Stimulated activated CD8-positive, alpha-beta memory T cell treated with anti-CD3 and anti-CD28 coated beads, Interleukin-15, amount 100 ng/mL, for 24 hours (primary cell): ENCODE measurements at places on chromosomes 7 and 10.

GRCh38 chr7:65798111-65799075 is 74.5 kb upstream of the VKORC1L1 start:
- DNase-seq, result no peak

DNA sequence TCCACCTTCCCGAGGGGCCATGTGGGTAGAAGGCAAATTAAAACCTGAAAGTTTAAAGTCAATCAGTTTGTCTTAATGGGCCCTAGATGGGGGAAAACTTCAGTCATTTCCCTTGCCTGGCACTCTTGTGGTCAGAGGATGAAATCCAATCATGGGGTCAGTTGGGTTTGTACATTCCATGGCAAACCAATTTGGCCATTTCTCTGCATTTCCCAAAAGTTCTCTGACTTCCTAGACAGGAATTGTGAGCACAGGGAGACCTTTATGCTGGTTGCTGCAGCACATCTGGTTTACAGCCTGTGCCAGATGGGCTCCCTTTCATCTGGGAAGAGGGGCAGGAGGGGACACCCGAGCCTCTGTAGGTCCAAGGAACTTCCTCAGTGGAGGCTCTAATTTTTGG is 113.0 kb downstream of the CYP26A1 start:
- DNase-seq, result no peak

DNA sequence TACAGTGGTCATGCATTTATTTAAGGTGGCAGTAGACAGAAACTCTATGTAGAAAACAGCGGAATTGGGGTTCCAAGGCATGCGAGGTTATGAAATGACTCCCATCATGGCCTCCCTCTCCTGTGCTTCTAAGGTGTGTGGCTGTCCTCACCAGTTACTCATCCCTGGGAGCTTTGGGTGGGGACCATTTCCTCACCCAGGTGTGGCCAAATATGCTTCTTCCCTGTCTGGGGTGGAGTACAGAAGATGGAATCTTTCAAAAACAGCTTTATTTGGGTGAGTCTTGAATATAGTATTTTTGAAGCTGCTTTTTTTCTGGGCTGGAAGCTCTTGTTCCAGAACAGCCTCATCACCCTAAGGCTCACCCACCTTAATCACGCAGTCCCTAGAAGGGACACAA is 139.0 kb downstream of the NRF1 start:
- no peak for DNase-seq

GRCh38 chr7:106065575-106066500 is 46.3 kb downstream of the SYPL1 start:
- no peak for DNase-seq

- no peak for DNase-seq
Measured at GRCh38 chr7:50805447-50806125, 22.9 kb upstream of the GRB10 start.

GRCh38 chr7:1961701-1962276 is 271.0 kb downstream of the MAD1L1 start:
- no peak for DNase-seq

DNA sequence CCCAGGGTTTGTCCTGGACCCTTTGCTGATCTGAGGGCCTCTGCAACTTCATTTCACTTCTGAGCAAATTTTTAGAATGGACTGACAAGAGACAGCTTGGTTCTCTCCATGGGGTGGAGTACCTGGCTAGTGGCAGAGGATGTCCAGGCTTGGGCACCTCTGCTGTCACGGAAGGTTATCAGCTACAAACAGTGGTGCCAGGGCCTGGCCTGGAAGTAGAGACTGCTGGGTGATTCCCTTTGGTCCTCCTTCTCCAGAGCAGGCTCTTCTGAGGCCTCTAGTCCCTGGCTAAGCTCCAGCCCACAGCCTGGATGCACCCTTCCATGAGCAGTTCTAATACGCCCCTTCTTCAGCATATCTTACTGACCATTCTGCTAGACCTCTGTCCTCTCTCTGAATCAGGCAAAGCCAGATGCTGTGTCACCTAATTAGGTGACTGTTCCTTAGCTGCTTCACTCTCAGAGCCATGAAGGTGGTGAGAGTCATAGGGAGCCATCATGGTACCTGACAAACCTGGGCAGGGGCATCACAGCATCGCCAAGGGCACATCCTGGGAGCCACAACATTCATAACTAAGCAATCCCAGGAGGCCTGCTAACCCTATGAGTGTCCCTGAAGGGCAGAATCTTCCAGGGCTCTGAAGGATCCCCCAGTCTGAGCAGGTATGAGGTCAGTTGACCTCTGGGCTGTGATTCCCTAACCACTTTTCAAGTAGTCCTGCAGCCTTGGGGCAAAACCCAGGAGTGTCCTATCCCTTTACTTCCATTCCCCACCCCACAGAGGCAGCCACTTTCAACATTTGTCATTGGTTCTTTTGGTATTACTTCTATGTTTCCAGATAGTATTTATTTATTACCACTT is 4.0 kb downstream of the ARHGAP22 start:
- DNase-seq, result no peak

- no peak for DNase-seq
Measured at GRCh38 chr10:71972746-71973695, 8.8 kb downstream of the CHST3 start.

DNA sequence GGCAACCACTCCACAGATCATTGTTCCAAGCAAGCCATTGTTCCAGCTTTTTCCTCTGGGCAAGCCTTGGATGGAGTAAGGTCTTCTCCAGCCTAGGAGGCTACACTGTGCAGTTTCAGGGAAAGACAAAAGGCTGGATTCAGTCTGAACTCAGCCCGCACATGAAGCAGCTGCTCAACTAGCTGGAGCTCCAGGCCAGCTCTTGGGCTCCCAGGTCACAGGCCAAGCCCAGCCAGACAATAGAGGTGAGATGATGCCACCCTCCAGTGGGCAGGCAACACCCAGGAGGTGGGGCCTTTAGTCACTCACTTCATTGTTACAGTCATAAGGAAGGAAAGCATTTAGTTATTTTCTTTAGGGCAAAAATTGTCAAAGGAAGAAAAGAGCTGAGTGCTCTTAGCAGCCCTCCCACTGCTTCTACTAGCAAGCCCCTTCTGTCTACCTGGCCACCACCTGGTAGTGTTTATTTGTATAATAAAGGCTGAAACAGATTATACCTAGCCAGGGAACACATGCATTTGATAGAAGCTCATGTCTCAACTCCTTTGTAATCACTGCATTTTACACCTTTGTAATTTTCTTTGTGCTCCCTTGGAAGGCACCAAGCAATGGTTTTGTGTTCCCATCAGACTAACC is 253.4 kb downstream of the WDR11 start:
- DNase-seq, result no peak

GRCh38 chr10:124928545-124928944 is 13.4 kb upstream of the ZRANB1 start:
- no peak for DNase-seq

DNA sequence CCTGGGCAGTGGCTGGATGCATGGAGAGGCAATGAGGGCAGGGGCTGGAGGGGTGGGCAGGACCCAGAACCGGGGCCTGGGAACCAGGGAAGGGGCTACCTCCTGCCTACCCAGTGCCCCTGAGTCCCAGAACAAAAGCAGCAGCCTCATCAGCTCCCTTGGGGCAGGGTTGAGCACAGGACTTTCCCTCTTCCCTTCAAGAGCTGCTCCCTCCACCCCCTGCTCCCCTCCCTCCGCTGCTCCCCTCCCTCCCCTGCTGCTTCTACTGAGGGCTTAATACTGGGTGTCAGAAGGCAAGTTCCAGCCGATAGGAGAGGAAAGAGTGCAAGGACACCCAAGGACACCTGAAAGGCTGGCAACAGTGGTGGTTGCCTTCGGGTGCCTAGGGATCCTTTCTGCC is 28.2 kb upstream of the INMT start:
- DNase-seq, result no peak

DNA sequence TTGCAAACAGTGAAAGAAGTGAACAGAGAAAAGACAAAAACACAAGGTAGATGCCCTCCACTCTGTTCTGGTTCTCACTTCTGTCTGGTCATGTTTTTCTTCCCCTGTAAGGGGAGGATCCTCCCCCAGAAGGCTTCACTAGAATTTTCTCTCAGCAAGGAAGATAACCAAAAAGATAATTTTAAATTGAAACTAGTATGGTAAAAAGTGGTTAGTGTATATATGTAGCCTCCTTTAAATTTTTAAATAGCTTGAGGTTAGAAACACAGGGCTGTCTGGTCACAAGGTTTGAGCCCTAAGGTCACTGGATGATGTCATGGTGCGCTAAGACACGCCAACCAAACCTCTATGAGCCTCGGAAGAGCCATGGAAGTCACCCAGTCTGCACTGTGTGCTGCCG is 5.6 kb upstream of the PKD1L1 start:
- DNase-seq, result no peak

- DNase-seq, result no peak
Measured at GRCh38 chr10:89659143-89660131, 14.4 kb upstream of the PANK1 start.

DNA sequence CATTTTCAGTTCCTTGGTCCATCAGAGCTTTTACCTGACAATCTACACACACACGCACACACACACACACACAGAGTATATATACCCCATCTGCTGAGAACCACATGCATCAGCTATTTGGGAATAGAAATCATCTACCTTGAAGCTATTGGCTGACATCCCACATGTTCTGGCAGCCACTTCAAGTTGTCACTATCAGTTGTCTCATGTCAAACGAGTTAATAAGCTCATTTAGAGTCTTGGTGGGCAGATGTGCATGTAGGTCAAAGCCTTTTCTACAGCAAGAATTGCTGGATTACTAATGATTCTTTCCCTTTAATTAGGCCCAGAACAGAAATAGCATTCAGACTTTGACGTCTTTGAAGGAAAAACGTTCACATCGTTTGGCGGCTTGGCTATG is 36.8 kb downstream of the COL28A1 start:
- DNase-seq, result no peak

GRCh38 chr10:19054289-19054835 is 5.8 kb downstream of the MALRD1 start:
- DNase-seq, result no peak

DNA sequence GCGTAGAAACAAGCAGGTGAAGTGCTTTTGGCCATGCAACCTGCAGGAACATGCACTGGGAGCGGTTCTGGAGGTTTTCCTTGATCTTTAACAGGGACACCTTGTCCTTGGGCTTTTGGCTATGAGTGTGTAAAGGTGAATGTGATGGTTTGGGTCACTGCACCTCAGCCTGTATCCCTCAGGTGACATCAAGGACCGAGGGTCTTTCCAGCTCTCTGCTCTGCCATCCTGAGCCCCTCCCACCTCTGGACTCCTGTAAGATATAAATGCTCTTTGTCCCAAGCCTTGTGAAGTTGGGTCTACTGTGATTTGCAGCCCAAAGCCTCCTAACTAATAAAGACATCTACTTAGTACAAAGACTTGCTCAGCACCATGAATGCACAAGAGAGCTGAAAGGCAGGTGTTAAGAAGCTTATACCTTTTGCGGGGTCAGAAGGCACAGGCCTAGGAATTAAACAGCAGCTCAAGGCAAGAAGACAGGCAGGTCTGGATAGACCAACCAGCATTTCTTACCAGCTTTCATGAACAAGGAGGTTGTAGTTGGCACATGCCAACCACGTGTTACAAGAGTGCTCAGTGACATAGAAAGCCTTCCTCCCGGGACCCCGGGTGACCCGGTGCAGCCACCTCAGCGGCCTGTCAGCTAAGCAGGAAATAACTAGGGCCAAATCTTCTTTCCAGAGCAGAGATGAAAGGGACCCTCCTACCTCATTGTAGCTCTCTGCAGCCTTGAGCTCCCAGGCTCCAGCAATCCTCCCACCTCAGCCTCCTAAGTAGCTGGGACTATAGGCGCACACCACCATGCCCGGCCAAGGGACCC is 89.9 kb downstream of the CARD11 start:
- no peak for DNase-seq

DNA sequence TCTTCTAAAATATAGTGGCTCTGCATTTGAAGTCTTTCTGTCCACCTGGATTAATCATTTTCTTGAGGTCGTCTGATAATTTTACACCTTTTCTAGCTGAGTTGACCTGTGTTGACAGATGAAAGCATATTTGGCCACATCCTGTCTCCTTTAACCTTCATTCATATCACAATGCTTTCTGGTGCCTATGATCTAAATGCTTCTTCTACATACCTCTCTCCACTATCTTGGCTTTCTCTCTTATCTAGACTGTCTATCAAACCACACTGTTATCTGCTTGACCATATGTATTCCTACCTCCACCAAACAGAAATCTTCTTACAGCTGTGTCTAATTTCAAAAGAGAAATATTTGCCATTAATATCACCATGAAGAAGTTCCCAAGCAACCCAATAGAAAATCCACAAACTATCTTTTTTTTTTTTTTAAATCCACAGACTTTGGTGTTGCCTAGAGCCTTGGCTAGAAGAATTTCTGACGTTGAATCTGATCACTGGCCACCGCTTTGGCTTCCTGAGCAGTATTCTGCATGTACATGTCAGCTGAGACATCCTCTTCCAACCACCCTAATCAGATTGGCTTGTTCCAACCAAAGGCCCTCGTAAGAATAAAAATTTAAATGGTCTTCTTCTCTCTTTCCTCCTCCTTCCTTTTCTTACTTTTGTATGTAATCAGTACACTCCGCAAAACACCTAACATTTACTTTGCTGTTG is 66.3 kb upstream of the SP4 start:
- no peak for DNase-seq

- no peak for DNase-seq
Measured at GRCh38 chr7:21947056-21947455, 1.4 kb upstream of the CDCA7L start.

GRCh38 chr7:54915870-54916598 is 102.8 kb upstream of the EGFR start:
- no peak for DNase-seq

GRCh38 chr10:12414278-12414989 is 65.1 kb downstream of the CAMK1D start:
- DNase-seq, result no peak

DNA sequence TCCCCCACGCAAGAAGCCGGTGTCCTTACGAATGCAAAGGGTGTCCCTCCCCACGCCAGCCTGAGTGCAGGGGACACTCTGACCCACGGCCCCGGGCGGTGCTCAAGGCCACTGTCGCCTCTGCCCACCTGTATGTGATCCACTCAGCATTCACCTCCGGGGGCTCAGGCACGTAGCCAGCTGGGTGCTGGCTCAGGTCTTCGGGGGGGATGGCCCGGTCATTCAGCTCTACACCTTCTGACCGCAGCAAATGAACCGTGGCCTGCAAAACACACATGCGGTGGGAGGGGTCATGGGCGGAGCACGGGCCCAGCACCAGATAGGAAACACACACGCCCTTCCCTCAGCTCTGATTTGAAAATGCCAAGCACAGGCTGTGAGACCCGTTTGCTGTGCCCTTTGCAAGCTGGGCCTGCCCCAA is 25.9 kb downstream of the CFAP46 start:
- no peak for DNase-seq

GRCh38 chr10:90865401-90865800 is 6.4 kb upstream of the RPP30 start:
- no peak for DNase-seq

GRCh38 chr10:123972481-123973401 is 81.1 kb upstream of the CPXM2 start:
- DNase-seq, result no peak
